ENCODE measurements at places on chromosomes 13 and 19. TPM values are rescaled to one million over a fixed set of nuclear protein-coding genes. Genes with fewer than 3 reads are reported as not detected.

COL4A1 gene
- 1,711 TPM for total RNA-seq

ZNF723 gene
- not detected for total RNA-seq

MAMSTR gene
- total RNA-seq: 0.12 TPM

SLC1A6 gene
- total RNA-seq: not detected

EBI3 gene
- total RNA-seq: not detected

ZNF726 gene
- 1.4 TPM for total RNA-seq

DACH1 gene
- total RNA-seq: under 0.01 TPM

NFIC gene
- total RNA-seq: 56.4 TPM

CERS1 gene
- 4.4 TPM for total RNA-seq

DAND5 gene
- total RNA-seq: not detected

KCTD4 gene
- 0.53 TPM for total RNA-seq

ZNF541 gene
- total RNA-seq: under 0.01 TPM

KL gene
- total RNA-seq: 0.12 TPM

FGF22 gene
- total RNA-seq: not detected

LILRB5 gene
- total RNA-seq: not detected

HAUS8 gene
- 1.6 TPM for total RNA-seq

TEX101 gene
- total RNA-seq: not detected

TRPM4 gene
- total RNA-seq: 10.6 TPM

RAB4B gene
- 8.5 TPM for total RNA-seq

PRODH2 gene
- total RNA-seq: not detected

ADGRE2 gene
- total RNA-seq: 0.35 TPM

MISP gene
- under 0.01 TPM for total RNA-seq

SLC25A41 gene
- not detected for total RNA-seq

ZNF555 gene
- total RNA-seq: 5.7 TPM

MCEMP1 gene
- not detected for total RNA-seq

HPN gene
- not detected for total RNA-seq

TMC4 gene
- 0.15 TPM for total RNA-seq

ANGPTL4 gene
- total RNA-seq: 7.4 TPM

VMAC gene
- 2.8 TPM for total RNA-seq

Measured in smooth muscle cell of the coronary artery (primary cell).